GM23338 (cell line): ENCODE measurements at places on chromosomes 2 and 18. TPM values are rescaled to one million over a fixed set of nuclear protein-coding genes. Genes with fewer than 3 reads are reported as not detected.

GRCh38 chr2:149100739-149101699 lies 62.5 kb downstream of the LYPD6B start:
- no peak for DNase-seq

DNA sequence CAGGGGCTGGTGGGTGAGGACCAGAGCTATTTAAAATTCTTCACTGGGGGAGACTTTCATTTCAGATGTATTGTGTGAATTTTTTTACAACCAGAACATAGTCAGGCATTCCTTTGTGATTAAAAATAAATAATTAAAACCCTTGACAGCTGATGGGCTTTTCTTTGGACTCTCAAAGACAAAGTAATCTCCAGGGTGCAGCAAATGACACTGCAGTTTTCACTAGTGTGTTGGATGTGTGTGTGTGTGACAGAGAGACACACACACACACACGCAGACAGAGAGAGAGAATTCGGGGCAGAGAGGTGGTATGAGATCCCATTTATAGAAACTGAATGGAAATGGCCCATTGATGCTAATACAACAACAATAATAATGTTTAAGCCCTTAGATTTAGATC lies 10.3 kb upstream of the GALNT14 start:
- DNase-seq = no peak

DNA sequence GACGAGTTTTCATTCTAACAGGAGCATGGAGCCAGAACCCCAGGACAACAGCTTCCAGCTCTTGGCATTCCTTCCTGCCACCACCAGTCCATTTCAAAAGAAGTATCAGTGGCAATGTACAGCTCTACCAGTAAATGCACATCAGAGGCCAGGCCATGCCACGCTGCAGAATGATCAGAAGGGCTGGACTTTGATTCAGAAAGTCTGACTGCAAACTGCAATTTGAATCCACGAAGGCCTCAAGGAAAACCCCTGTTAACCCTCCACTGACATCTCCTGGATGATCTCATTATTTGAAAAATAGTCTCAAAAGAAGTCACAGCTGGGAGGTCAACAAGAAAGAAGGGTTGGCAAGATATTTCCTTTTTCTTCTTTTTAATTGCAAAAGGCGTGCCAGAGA lies 119.2 kb downstream of the MYO5B start:
- no peak for DNase-seq

Gene ITPRID2
- 10.4 and 12.0 TPM in 2 replicates for total RNA-seq
